T-helper 2 cell treated with Interferon-gamma antibody and Interleukin-4, amounts not matched to agents 5 μg/mL and 100 μg/mL, for 36 hours (primary cell): ENCODE measurements at places on chromosomes 2 and 18.

- no peak for DNase-seq
Measured at GRCh38 chr2:30150786-30151185, 4.0 kb downstream of the YPEL5 start.

GRCh38 chr2:184004289-184004947, 593.9 kb upstream of the ZNF804A start:
- DNase-seq: no peak

- no peak for DNase-seq
Measured at GRCh38 chr2:219642069-219642454, 14.6 kb downstream of the SLC4A3 start.

GRCh38 chr2:105416156-105416555, 17.3 kb upstream of the FHL2 start:
- no peak for DNase-seq

- DNase-seq: no peak
Measured at GRCh38 chr2:240135706-240136012, 446 bp downstream of the COPS9 start.
